ENCODE measurements at places on chromosomes 11 and 22.
A peak's percentile ranks its signal among the peaks of the same experiment; 100 is the strongest.

- peak; percentile 93 for DNase-seq
Observed at GRCh38 chr11:70415191-70415590, 16.9 kb downstream of the CTTN start.

DNA sequence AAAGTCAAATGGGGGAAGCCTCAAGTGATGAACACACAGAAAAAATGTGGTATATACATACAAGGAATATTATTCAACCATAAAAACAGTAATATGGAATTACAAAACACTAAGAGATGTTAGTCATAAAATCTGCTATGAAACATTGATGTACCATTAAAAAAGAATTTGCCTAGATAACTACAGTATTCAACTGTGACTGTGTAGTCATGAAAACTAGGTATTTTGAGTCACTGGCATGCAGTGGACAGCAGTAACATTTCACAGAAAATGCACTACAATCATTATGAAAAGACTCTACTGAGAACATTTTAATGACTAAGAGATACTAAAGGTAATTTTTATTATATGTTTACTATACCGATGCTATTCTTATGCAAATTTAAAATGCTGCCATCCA, 11.7 kb downstream of the ZNF195 start:
- no peak for DNase-seq

- DNase-seq: no peak
Observed at GRCh38 chr22:48942698-48943566, 884.7 kb downstream of the BRD1 start.

- DNase-seq: no peak
Observed at GRCh38 chr11:92324890-92325289, 100.3 kb downstream of the FAT3 start.

DNA sequence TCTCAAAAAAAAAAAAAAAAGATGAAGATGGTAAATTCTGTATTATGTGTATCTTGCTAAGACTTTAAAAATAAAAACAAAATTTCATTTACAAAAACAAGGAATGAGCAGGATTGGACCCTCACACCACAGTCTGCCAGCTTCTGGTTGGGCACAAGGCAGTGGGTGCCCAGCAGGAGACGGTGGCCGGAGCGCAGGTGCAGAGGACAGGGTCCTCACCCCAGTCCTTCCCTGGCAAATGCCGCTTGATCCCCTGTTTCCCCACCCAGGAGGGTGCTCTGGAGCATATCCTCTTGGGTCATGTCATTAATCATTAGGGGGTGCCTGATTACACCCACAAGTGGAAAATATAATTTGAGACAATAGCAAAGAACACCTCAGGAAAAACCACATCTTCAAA, 31.2 kb downstream of the SHANK2 start:
- DNase-seq: no peak

DNA sequence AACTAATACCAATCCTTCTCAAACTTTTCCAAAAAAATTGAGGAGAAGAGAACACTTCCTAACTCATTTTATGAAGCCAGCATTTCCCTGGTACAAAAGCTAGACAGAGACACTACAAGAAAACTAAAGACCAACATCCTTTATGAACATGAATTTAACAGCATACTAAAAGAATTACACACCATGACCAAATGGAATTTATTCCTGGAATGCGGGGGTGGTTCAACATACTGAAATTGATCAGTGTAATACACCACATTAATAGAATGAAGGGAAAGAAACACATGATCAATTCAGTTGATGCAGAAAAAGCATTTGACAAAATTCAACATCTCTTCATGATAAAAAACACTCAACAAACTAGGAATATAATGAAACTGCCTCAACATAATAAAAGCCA, 148.1 kb downstream of the WNT7B start:
- DNase-seq: peak; percentile 45

DNA sequence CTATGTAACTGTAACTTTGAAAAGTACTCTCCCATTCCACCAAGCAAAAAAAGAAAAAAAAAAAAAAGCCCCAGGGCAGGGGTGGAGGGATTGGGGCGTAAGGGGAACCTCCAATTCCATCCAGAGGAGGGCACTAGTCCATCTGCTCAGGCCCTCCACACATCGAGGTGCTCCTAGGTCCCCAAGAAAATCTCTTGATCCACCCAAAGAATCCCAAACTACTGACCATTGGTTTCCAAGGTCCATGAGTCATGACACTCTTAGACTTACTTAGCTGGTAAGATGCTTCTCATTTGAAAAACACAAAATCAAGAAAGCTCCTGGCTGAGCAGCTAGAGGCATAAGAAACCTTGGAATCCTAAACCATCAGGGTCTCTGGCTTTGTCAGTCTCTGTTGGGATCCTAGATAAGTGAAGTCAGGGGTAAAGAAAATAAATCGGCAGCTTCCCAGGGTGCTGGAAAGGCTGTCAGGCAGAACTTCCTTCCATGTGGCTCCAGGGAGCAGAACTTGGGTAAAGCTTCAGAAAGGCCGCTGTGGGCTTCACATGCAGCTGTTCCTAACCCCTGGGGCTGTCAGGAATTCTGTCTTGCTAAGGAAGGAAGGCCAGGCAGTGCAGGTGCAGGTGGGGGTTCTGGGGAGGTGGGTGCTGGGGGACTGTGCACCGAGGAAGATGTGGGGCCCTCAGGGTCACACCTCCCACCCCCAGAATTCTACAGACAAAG, 49.4 kb upstream of the ADA2 start:
- DNase-seq: no peak

- DNase-seq: peak; percentile 1
Observed at GRCh38 chr11:40514124-40514523, 945.3 kb downstream of the LRRC4C start.

Measured in EL (cell line).